ENCODE measurements at places on chromosomes 6 and 20.

DNA sequence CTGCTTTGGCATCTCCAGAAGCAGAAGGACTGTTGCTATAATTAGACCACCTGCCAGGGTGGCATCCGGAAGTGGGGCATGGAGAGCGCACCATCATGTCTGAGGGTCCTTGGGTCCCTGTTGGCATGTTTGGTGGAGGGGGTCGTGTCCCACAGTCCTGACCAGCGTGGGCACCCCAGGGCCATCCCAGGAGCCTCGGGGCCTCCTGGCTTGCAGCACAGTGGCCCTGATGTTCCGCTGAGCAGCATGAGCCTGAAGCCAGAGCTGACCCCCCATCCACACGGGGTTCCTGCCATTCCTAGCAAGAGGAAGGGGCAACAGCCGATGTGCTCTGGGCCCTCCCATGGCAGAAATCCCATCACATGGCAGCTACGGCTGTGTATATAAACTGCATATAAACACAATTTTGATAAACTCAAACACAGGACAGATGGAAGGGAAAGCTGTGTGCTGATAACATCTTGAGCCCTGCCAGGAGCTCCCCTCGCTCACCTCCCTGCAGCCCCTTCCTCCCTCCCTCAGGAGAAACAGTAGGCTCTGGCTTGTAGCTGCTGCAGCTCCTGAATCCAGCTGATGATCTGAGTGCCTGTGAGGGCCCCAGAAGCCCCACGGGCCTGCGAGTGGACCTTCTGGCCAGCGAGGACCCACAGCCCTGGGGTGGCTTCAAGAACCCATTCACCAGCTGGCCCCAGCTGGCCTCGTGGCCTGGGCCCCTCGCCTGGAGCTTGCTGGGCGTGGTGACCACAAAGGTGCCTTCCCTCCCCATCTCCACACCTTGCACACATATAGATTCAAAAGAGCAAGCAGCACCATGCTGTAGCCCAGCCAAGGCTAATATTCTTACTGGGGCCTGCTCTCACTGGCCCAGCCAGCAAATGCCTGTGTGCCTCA lies 321.6 kb downstream of the CDH4 start:
- no peak for DNase-seq

DNA sequence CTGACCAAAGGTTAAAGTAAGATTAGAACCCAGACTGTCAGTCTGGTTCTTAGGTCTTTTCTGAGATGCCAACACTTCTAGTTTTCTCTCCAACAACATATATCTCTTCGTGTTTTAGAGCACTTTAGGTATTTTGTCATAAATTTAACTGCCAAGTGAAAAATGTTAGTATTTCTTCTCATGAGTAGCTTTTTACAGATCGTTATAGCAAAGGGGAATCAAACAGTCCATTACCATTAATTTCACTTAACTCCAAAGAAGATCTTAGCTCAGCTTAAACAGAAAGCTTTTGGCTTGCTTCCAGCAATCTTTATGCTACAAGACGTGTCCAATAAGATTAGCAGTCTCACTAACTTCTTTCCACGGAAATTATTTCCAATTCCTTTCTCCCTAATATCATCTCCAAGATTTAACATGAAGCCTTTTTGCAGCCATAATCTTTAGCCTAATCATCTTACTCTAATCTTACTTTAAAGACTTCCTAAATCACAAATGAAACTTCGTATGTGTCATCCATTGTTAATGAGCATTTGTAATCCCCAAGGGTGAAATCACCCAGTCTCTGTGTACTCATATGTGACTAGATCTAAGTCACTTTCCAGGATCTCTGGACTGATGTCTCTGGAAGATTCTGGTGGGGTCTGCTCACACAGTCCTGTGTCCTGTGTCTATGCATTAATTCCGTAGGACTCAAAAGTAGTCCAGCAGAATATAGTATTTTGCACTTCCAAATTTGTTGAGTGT lies 38.7 kb downstream of the MOXD1 start:
- no peak for DNase-seq

- DNase-seq = no peak
Measured at GRCh38 chr6:111987295-111987694, 66.6 kb upstream of the CCN6 start.

- no peak for DNase-seq
Measured at GRCh38 chr20:3239026-3239866, at the start of gene SLC4A11. Gene SLC4A11 (minus strand): TSS chr20:3239190. CDS start chr20:3239137, 53 bp downstream.

DNA sequence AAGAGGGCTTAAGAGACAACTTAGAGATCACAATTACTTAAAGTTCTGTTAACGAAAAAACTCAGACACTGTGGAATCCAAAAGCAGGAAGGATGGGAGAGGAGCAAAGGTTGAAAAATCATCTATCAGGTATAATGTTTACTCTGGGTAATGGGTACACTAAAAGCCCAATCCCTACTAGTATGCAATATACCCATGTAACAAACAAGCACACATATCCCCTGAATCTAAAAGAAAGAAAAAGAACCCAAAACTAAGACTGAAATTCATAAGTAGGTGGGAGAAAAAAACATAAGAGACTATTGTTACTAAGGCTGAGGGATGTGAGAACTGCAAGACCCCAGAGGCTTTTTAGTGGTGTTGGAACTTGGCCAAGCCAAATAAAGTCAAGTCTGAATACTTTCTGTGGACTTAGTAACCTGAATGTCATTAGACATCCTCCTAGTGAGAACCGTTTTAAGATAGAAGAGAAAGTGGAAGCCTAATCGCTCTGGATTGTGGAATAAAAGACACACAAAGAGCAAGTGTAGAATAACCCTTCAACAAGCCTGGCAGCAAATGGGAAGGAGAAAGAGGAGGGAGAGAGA lies 189.4 kb upstream of the RNF217 start:
- DNase-seq = no peak

DNA sequence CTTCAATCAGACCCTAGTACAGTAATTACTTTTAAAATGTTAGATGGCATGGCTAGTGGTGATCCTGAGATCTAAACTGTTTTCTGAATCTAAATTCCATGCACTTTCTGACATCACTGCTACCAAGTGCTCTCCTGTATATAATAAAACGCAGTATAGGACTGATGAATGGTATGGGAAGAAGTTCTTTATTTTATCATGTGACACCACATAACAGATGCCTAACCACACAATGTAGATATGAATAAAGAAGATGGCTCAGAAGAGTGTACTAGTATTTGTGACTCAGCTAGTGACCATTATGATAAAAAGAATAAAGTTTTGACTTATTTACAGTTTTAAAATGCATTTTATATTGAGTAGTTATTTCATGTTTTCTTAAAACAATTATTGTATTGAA lies 8.5 kb downstream of the NDUFAF4 start:
- DNase-seq = no peak

- no peak for DNase-seq
Measured at GRCh38 chr20:58622671-58623578, 28.2 kb upstream of the STX16 start.

- no peak for DNase-seq
Measured at GRCh38 chr6:51292659-51293058, 474.0 kb downstream of the TFAP2B start.

All from NCI-H1092 (cell line).